ENCODE measurements at places on chromosomes 7 and 10. TPM values are rescaled to one million over a fixed set of nuclear protein-coding genes. Genes with fewer than 3 reads are reported as not detected.

GRCh38 chr7:84188786-84189405 is 5.7 kb downstream of the SEMA3A start:
- DNase-seq: no peak

- no peak for DNase-seq
These were observed 186.0 kb downstream of the JAZF1 start for GRCh38 chr7:27994639-27995038.

- DNase-seq: no peak
These were observed 177.1 kb downstream of the USP6NL start for GRCh38 chr10:11434324-11434723.

- DNase-seq: no peak
These were observed 45.5 kb downstream of the AOC1 start for GRCh38 chr7:150897502-150898474.

GRCh38 chr10:74888962-74889661 is 62.7 kb downstream of the KAT6B start:
- no peak for DNase-seq

DNA sequence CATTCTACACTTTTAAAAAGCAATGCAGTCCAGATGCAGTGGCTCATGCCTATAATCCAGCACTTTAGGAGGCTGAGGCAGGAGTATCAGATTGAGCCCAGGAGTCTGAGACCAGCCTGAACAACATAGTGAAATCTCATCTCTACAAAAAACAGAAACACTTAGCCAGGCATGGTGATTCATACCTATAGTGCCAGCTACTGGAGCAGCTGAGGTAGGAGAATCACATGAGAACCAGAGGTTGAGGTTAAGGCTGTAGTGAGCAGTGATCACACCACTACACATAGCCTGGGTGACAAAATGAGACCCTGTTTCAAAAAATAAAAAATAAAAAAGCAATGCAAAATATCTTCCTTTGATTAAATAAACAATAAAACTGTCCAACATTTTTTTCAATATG is 205.2 kb downstream of the GRM8 start:
- DNase-seq: no peak

- DNase-seq: no peak
These were observed 5.7 kb downstream of the GNA12 start for GRCh38 chr7:2838451-2838850.

- peak; percentile 73 for DNase-seq
These were observed 35.2 kb upstream of the EBLN1 start for GRCh38 chr10:22252801-22253579.

GRCh38 chr7:39667341-39667923 is 44.1 kb downstream of the RALA start:
- DNase-seq: peak; percentile 15

DNA sequence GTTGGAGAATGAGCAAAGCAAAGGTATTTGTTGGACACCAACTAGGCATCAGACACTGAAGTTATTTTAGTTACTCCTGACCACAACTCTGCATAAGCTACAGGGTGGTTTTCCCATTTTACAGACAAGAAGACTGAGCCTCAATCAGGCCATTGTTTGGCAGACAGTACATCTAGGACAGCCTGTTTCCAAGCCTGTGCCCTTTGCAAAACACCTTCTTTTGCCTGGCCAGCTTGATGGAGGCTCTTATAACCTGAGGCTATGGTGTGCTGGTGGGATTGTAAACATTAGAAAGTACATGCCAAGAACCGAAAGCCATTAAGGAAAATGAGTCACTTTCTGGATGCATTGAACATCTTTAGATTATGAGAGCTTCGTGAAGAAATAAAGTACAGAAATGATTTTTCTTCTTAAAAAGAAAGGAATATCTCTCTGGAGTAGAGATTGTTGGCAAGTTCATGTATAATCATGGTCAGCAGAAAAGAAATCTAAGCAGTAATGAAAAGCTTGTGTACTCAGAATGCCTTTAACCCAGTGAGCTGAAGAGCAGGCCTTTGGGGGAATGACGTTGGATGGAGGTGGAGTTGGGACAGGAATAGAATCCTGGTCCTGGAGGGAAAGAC is 140.6 kb downstream of the KIAA1217 start:
- no peak for DNase-seq

- peak; percentile 39 for DNase-seq
These were observed 47.2 kb downstream of the ADARB2 start for GRCh38 chr10:1690086-1690485.

DNA sequence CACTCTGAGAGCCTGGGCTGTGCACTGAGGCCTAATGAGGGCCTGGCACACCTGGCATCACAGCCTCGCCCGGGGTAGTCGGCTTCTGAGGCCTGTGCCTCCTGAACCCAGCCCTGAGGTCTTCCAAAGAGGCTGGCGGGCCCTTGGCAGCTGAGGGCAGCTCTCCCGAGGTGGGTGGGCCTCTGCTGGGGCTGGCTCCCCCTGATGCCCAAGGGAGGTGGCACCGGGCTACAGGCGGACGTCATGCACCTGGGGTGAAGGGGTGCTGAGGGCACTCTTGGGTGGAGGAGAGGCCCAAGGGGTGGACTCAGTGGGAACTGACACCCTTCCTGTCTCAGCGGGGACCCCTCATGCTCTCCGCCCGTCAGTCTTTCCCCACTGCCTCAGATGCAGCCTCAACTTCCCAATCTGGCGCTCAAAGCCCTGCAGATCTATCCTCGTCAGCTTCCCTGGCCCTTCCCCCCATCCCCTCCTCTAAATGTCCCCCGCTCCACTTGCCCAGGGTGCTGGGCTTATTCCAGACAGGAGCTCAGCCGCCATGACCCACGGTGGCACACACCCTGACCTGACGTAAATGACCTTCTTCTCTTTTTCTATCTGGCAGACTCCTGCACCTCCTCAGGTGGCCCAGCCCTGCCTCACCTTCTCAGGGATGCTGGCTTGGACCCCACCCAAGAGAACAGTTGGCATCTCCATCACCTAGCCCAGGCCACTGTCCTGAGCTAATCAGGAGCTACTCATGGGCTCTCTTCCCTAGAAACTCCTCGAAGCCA is 38.2 kb downstream of the MYL10 start:
- DNase-seq: no peak

GRCh38 chr10:2703953-2704352 is 363.4 kb upstream of the PFKP start:
- no peak for DNase-seq

GRCh38 chr10:96671211-96671890 is 49.0 kb downstream of the PIK3AP1 start:
- no peak for DNase-seq

GRCh38 chr7:133452577-133452976 is 199.7 kb downstream of the EXOC4 start:
- DNase-seq: no peak

GRCh38 chr7:37013771-37014170 is 289.5 kb upstream of the AOAH start:
- DNase-seq: no peak

DNA sequence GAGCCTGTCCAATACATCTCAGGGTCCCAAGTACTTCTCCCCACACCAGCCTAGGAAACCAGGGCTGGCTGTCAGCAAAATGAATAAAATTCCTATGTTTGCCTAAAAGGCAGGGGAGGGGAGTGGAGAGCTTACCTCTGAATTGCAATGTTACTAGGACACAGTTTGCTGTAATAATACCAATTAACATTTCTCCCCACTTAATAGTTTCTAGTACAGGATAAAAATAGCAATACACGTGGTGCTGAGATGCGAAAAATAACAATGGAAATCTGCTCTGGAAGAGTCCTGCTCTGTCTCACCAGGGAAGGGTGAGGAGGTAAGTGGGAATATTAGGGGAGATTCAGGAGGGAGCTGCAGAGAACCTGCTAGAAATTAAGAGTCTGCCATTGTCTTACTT is 112.3 kb downstream of the PLXNA4 start:
- DNase-seq: no peak

DNA sequence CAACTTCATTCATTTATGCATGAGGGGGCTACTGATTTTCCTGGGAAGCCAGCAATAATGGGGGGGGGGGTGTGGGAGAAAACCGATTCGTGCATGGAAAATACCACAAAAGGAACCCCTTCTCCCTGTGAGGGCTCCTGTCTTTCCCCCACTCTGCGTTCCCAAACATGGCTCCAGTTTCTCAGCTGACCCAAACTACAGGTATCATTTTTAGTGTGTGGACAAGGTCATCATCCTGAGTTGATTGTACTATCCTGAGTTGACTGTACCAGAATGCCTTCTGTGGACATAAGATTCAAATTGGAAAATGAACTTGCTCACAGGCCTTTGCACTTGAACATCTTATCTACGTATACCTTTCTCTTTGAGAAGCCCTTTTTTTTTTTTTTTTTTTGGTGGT is 49.9 kb downstream of the ZRANB1 start:
- DNase-seq: no peak

DNA sequence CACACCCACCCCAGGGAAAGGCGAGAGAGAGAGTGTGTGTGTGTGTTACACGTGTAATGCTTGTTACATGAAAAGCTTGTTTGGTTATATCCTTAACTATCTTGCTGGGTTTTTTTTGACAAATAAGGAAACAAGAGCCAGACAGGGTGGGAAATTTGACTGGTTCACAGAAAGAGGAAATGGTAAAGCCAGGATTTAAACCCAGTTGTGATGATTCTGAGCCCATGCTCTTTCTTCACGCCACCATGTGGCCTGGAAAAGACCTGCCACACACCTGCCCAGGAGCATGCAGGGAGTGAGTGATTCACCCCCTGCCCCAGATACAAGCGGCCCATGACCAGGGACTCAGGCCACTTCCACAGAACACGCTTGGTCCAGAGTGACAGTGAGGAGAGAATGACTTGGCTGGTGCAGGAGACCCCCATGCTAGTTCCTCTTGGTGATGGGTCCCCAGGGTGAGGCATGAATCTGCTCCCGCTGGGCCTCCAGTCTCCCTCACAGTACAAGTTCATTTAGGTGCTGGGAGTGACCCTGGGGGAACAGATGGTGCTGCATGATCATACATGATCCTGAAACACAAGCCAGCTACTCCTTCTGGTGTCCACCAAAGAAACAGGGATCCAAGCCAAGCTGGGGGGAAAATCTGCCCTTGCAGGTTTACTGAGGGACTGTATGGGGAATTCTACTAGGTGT is 21.0 kb upstream of the EIF5AL1 start:
- DNase-seq: no peak

DNA sequence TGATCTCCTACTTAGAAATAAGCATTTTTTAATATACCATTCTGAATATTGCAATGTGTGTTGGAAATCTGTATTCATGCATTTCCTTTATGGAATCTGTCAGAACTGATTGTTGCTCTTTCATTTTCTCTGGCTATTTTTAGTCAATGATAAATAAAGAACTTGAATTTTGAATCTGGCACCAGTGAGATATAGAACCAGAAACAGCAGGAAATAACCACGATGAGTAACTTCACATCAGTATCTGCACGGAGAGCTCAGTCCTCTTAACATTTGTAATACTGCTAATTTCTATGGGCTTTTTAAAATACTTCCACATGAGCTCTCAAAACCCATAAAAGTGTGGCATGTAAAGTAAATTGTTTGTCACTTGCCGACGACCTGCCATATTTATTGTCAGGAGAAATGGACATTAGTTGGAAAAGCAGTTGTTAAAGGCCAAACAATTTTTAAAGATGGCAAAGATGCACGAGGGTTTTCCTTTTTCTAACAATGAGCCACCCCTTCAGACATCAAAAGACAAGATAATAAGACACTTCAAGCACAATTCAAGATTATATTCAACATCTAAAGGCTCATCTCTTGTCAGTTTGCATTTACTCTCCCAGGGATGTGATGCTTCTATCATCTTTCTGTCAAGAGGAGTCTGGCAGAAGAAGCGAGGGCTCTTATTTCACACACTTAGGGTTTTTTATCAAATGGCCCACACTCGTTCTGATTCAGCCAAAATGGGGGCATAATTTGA is 118.3 kb downstream of the POU6F2 start:
- DNase-seq: no peak

- DNase-seq: peak; percentile 14
These were observed 863 bp downstream of the CCNY start for GRCh38 chr10:35336921-35337823.

- no peak for DNase-seq
These were observed 50.1 kb downstream of the IPMK start for GRCh38 chr10:58217612-58218011.

DNA sequence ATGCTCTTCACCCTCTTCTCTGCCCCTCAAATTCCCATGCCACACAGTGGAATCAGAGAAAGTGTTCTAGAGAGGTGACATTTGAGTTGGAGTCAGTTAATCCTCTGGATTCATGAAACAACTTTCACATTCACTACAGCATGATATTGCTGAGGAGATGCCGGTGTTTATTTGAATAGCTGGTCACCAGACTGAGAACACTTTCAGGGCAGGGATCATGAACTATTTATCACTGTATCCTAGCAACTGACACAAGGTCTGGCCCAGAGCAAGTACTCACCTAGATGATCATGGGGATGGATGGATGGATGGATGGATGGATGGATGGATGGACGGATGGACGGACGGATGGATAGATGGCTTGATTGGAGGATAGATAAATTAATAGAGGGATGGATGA is 116.7 kb upstream of the ZMIZ1 start:
- DNase-seq: no peak

- no peak for DNase-seq
These were observed 28.9 kb upstream of the ECHDC3 start for GRCh38 chr10:11713186-11713743.

GRCh38 chr7:124440081-124440480 is 325.5 kb downstream of the GPR37 start:
- no peak for DNase-seq

DNA sequence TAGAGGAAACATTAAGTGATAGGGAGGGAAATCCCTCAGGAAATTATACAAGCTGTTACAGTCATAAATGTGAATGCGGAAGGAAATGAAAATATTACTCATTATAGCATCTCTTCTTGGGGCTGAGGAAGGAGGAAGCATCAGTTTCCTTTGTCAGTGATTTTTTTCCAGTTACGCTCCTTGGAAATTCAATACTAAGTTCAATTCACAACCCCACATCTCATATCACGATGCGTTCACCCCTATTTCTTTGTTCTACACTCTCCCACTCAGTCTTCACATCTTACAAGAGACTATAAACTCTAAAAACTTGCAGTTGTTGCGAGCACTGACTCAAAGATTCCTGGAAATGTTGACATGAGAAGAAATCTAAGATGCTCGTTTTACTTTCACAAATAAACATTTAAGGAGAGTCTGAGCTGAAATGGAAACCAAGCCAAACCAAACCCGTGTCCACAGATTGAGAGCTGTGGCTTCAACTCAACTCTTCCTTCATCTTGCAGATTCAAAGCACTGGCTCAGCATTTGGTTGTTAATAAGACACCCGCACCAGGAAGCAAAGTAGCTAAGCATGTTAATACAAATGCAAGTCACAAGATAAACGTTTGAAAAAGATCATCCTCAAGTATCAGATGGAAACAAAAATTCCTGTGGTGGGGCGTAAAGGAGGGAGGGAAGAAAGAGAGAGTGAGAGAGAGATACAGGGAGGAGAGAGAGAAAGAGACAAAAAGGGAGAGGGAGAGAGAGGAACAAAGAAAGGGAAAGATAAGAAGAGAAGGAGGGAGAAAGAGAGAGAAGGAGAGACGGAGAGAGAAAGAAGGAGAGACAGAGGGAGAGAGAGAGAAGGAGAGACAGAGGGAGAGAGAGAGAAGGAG is 150.0 kb upstream of the RSU1 start:
- no peak for DNase-seq

Gene STN1
- polyA plus RNA-seq: 29.6 TPM

Gene AOAH
- polyA plus RNA-seq: 4.7 TPM

Gene CLCN1
- not detected for polyA plus RNA-seq

Gene CARD11
- polyA plus RNA-seq: 3.3 TPM

Gene SPDYE2B
- polyA plus RNA-seq: 1.5 TPM

Gene CYP26C1
- polyA plus RNA-seq: 0.16 TPM

Gene PNLIPRP3
- not detected for polyA plus RNA-seq

Gene FAM25G
- not detected for polyA plus RNA-seq

Gene THNSL1
- 13.5 TPM for polyA plus RNA-seq

Gene HTRA1
- 77.1 TPM for polyA plus RNA-seq

Gene CTAGE8
- polyA plus RNA-seq: 3.8 TPM

Gene FGFR2
- 298 TPM for polyA plus RNA-seq

Gene NCF1
- polyA plus RNA-seq: 2.7 TPM

All from right lung (tissue), 10 donors.